ENCODE measurements at places on chromosomes 16 and 17.

DNA sequence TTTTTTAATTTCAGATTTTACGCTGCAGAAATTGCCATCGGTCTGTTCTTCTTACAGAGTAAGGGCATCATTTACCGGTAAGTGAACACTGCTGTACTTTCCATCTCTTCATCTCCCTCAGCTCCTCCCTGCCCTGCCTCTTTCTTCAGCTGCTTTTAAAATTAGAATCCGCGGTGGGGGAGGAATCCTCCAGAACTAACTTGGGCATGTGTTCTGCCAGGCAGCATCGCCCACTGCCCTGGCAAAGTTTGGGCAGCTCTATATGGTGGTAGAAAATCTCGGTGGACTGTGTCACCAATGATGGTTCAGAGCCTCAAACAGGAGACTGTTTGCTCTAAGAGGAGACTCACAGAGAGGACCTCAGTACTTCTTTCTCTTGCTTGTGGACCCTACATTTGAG, 81.6 kb upstream of the CACNG3 start:
- no peak for DNase-seq

GRCh38 chr16:87368029-87368770, 15.4 kb downstream of the FBXO31 start:
- no peak for DNase-seq

GRCh38 chr17:50864747-50865059, 1.5 kb downstream of the TOB1 start:
- no peak for DNase-seq

GRCh38 chr16:87806261-87806640, 40.5 kb upstream of the KLHDC4 start:
- no peak for DNase-seq

DNA sequence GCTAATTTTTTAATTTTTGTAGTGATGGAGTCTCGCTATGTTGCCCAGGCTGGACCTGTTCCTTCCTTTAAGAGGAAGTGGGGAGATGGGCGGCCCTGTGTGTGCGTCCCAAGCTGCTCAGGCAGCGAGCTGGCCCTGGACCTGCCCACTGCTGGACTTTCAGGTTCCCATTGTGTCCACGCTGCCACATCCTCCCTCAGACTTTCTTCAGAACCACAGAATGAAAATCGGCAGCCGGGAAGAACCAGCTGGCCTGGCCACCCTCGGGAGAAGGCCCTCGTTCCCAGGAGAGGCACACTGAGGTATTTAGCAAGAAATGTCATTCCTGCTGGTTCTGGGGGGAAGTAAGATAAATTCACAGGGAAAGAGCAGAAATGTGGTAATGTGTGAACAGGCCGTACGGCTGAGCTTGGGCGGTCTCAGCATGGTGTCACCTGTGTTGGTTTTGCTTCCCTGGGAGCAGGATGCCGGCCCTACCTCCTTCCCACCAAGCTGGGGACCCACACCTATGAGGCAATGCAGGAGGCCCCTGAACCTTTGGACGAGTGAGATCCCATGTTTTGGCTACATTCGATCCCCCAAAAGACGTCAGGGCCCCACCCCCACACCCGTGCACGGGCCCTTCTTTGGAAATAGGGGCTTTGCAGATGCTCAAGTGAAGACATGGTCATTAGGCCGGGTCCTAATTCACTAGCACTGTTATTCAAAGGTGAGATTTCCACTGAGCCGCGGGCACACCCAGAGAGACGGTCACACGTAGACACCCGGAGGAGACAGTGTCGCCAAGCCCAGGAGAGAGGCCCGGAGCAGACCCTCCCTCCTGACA, 35.9 kb upstream of the ZNF469 start:
- DNase-seq = no peak

DNA sequence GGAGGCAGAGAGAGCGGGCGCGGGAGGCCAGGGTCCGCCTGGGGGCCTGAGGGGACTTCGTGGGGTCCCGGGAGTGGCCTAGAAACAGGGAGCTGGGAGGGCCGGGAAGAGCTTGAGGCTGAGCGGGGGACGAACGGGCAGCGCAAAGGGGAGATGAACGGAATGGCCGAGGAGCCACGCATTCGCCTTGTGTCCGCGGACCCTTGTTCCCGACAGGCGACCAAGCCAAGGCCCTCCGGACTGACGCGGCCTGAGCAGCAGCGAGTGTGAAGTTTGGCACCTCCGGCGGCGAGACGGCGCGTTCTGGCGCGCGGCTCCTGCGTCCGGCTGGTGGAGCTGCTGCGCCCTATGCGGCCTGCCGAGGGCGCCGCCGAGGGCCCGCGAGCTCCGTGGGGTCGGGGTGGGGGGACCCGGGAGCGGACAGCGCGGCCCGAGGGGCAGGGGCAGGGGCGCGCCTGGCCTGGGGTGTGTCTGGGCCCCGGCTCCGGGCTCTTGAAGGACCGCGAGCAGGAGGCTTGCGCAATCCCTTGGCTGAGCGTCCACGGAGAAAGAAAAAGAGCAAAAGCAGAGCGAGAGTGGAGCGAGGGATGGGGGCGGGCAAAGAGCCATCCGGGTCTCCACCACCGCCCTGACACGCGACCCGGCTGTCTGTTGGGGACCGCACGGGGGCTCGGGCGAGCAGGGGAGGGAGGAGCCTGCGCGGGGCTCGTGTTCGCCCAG, 1.2 kb upstream of the CBX4 start:
- no peak for DNase-seq

GRCh38 chr17:4219241-4219640, 44.5 kb downstream of the ANKFY1 start:
- DNase-seq = no peak

Data from stimulated activated CD4-positive, alpha-beta T cell treated with anti-CD3 and anti-CD28 coated beads, Interleukin-1b, Interleukin-23, amount 100 ng/mL, for 1 hour (primary cell).